ENCODE measurements at places on chromosomes 5 and 9. TPM values are rescaled to one million over a fixed set of nuclear protein-coding genes. Genes with fewer than 3 reads are reported as not detected.

The TAS2R1 gene
- total RNA-seq: not detected

The ARL10 gene
- total RNA-seq: 8.4 TPM

The FOXD4L4 gene
- not detected for total RNA-seq

The FOXD4L6 gene
- not detected for total RNA-seq

The CSF1R gene
- 0.15 TPM for total RNA-seq

The GPR150 gene
- 0.20 TPM for total RNA-seq

The NIM1K gene
- total RNA-seq: 0.68 TPM

The TNFSF15 gene
- not detected for total RNA-seq

The AGTPBP1 gene
- 4.7 TPM for total RNA-seq

The PCDHB15 gene
- total RNA-seq: 1.6 TPM

The PLEKHG4B gene
- total RNA-seq: not detected

The CD274 gene
- 0.34 TPM for total RNA-seq

The SLC25A2 gene
- total RNA-seq: not detected

The NEUROG1 gene
- not detected for total RNA-seq

The NEURL1B gene
- 9.1 TPM for total RNA-seq

The ELOVL7 gene
- 0.12 TPM for total RNA-seq

The SCGB3A1 gene
- not detected for total RNA-seq

The MAMDC2 gene
- 0.81 TPM for total RNA-seq

The GABBR2 gene
- not detected for total RNA-seq

The SNX24 gene
- total RNA-seq: 8.1 TPM

The SPDL1 gene
- 18.7 TPM for total RNA-seq

The SARDH gene
- total RNA-seq: 16.3 TPM

The MARCHF11 gene
- not detected for total RNA-seq

The NADK2 gene
- 25.7 TPM for total RNA-seq

The PCDHB9 gene
- 0.56 TPM for total RNA-seq

The SERF1A gene
- total RNA-seq: 20.0 TPM

The NFIB gene
- 118 TPM for total RNA-seq

The CLIC3 gene
- 3.2 TPM for total RNA-seq

The DIPK1B gene
- 9.2 TPM for total RNA-seq

The SLC2A6 gene
- 7.7 TPM for total RNA-seq

The IFNA21 gene
- not detected for total RNA-seq

The CARTPT gene
- total RNA-seq: not detected

The TRPM3 gene
- total RNA-seq: 0.75 TPM

The PRRX2 gene
- 11.9 TPM for total RNA-seq

The IFNA1 gene
- total RNA-seq: not detected

The NPR2 gene
- total RNA-seq: 31.5 TPM

The MRPL22 gene
- 35.9 TPM for total RNA-seq

The FBXL17 gene
- total RNA-seq: 7.0 TPM

The POLR3G gene
- 4.2 TPM for total RNA-seq

The CCL27 gene
- not detected for total RNA-seq

The PCDHB11 gene
- total RNA-seq: 0.34 TPM

The ACSL6 gene
- total RNA-seq: not detected

The FAM78A gene
- total RNA-seq: 1.3 TPM
